ENCODE measurements at places on chromosomes 2 and 18. TPM values are rescaled to one million over a fixed set of nuclear protein-coding genes. Genes with fewer than 3 reads are reported as not detected.

Gene TSGA10
- 11.3 TPM for total RNA-seq

Gene FEV
- total RNA-seq: 0.29 TPM

Gene GMPPA
- total RNA-seq: 34.5 TPM

Gene FABP1
- 3.8 TPM for total RNA-seq

Gene SEPTIN10
- total RNA-seq: 69.1 TPM

Gene ACVR1C
- total RNA-seq: 0.14 TPM

- H3K27me3 ChIP-seq: peaks cover 11% of the 10 kb centered on the region
- H3K4me3 ChIP-seq: no peak overlapping the region
- H3K27ac ChIP-seq: no peak overlapping the region
These were observed 87.1 kb downstream of the RTP5 start for GRCh38 chr2:241956521-241957110.

- DNase-seq: no peak
- H3K4me3 ChIP-seq: no peak overlapping the region
- no peak overlapping the region for H3K27ac ChIP-seq
- no peaks in the 10 kb centered on the region for H3K27me3 ChIP-seq
These were observed 64.4 kb downstream of the SP110 start for GRCh38 chr2:230155359-230155758.

DNA sequence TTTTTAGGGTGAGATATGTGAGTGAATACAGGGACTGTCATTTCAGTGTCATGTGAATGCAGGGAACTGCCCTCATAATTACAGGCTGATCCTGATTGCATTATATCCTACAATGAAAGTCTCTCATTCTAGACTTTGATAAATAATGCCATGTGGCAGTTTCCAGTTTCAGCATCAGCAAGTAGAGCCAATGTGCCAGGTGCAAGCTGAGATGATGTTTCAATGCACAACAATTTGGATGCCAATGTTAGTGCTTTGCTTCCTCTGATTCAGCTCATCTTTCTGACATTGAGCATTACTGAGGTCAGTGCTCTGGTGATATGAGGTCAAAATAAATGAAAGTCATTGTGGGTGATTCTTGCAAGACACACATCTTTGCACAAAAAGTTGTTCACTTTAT is 63.7 kb upstream of the TFPI start:
- H3K36me3 ChIP-seq: no peaks in the 10 kb centered on the region
- H3K4me1 ChIP-seq: peaks cover 27% of the 10 kb centered on the region
- H3K27ac ChIP-seq: no peak overlapping the region
- no peak for DNase-seq
- no peak overlapping the region for H3K4me3 ChIP-seq

- H3K36me3 ChIP-seq: no peaks in the 10 kb centered on the region
- H3K4me1 ChIP-seq: no peaks in the 10 kb centered on the region
- no peak overlapping the region for H3K27ac ChIP-seq
- no peak for DNase-seq
- H3K4me3 ChIP-seq: no peak overlapping the region
These were observed 399.8 kb upstream of the SLC8A1 start for GRCh38 chr2:40851661-40852060.

GRCh38 chr2:866887-867286 is 83.8 kb upstream of the SNTG2 start:
- H3K4me3 ChIP-seq: no peak overlapping the region
- H3K27ac ChIP-seq: no peak overlapping the region
- peaks cover 49% of the 10 kb centered on the region for H3K27me3 ChIP-seq
- H3K4me1 ChIP-seq: peaks cover 27% of the 10 kb centered on the region
- no peak for DNase-seq

DNA sequence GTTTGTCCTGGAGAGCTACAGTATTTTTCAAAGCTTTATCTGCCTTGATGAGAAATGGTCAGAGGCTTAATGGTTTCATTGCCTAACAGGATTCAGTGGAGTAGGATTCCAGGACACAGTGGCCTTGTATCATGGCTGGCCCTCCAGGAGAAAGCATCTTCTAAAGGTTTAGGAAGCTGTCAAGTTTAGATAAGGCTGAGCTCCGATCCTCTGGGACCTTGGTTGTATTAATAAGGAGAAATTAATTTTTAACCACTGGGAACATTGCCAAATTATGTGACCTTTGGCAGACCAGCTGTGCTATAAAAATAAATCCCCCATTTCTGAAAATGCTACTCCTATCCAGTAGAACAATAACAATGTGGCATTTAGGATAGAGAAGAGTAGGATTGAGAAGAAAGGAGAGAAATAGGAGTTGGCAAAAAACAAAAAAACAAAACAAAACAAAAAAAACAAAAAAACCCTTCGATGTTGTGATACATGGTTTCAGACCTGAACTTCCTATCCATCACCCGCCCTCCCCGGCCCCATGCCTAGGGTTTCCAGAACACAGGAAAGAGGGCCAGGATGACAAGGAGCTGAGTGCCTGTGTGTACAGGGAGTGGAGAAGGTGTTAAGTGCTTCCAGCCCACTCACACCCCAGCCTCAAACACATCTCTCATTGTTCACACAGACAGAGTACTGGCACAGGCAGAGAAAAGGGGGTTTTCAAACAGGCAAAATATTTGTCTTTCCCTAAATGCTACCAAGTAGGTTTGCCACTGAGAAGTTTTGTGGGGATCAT is 6.3 kb downstream of the NRP2 start:
- no peak overlapping the region for H3K4me3 ChIP-seq
- H3K27ac ChIP-seq: no peak overlapping the region

DNA sequence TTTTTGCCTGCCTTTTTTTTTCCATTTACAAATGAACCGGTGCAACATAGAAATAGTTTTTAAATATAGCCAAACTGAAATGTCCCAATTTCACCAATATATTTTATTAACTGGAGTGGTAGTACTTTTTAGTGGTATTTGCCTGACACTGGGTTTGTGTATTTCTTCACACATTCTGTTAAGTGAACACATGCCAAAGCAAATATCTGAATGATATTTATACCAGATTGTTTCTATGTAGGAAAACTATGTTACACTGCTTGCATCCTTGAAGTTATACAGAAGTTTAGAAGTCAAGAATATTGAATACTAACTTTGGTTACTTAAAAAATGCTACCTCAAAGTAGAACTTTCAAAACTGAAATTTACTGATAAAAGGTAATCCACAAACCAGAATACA is 19.4 kb upstream of the ITPRID2 start:
- no peak overlapping the region for H3K4me3 ChIP-seq
- no peak overlapping the region for H3K27ac ChIP-seq
- H3K36me3 ChIP-seq: no peaks in the 10 kb centered on the region
- DNase-seq: no peak
- no peaks in the 10 kb centered on the region for H3K27me3 ChIP-seq
- peaks cover 8% of the 10 kb centered on the region for H3K4me1 ChIP-seq
